Coronary artery (tissue), 2 donors: ENCODE measurements at places on chromosomes 3 and 15.

- DNase-seq: no peak
Measured at GRCh38 chr3:39990532-39990931, 181.1 kb downstream of the MYRIP start.

GRCh38 chr3:37510755-37511154 lies 336.4 kb upstream of the LRRFIP2 start:
- DNase-seq: no peak

DNA sequence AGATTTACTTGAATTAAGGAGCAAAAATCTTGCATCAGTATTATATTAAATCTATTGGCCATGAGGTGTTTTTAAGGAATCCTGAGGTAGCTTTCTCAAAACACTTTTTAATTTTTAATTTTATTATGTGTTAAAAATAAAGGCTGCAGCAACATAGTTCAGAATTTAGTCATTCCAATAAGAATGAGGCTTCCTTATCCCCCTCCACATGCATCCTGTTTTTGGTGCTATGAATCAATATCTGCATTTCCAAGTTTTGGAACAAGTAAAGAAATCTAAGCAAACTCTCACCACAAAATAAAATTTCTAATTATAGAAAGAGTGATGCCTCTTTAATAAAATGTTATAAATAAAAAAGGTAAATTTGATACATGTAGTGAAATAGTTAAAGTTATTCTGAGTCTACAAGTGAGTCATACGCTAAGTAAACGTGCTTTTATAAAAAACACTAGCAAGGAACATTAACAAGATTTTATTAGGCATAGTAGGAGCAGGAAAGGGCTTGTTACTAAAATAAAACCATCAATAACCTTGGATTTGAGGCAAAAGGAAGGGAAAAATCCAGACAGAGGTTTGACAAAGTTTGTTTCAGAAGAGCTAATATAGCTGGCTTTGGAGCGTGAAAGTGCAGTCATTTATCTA lies 1218.0 kb downstream of the NSUN3 start:
- DNase-seq: no peak

DNA sequence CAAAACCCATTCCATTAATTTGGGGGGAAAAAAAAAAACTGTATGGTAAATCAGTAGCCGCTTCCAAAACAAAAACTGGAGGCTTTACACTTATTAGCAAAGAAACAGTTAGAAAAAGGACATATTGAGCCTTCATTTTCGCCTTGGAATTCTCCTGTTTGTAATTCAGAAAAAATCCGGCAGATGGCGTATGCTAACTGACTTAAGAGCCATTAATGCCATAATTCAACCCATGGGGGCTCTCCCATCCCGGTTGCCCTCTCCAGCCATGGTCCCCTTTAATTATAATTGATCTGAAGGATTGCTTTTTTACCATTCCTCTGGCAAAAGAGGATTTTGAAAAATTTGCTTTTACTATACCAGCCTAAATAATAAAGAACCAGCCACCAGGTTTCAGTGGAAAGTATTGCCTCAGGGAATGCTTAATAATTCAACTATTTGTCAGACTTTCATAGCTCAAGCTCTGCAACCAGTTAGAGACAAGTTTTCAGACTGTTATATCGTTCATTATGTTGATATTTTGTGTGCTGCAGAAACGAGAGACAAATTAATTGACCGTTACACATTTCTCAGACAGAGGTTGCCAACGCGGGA lies 9.4 kb upstream of the RPL24 start:
- no peak for DNase-seq

GRCh38 chr3:126986001-126986400 lies 3.1 kb downstream of the PLXNA1 start:
- DNase-seq: no peak

DNA sequence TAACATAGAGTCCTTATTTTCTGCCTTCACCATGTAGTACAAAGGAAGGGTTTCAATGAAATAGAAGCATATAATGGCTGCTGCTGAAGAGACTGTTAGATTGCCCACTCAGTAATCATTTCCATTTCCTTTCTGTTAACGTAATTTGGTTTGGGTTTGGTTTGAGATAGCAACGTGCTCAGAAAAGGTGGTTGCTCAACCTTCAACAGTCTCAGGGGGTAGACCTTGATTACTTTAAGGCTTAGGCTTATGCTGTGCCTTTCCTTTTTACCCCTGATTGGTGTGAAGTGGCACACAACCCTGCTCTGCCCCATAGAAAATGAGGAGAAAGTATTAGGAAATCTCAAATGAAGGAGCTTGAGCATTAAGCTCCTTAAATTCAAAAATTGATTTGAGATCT lies 163.7 kb upstream of the TP63 start:
- no peak for DNase-seq

DNA sequence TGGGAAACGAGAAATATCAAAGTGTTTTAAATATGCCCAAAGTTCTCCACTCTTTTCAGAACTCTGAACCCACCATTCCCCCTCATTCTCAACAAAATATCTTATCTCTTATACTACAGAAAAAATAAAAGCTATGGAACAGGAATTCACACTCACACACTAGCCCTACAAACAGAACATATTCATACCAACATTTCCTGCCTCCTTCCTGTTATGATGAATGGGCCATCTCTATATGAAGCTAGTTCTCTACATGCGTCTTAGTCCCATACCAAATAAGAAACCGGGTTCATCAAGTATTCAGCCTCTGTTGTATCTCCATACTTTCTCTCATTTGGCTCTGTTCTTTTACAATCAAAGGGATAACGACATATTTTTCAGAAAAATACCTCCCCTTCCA lies 72.6 kb downstream of the PLSCR2 start:
- no peak for DNase-seq

- DNase-seq: no peak
Measured at GRCh38 chr15:28903555-28903954, 17.8 kb downstream of the APBA2 start.

DNA sequence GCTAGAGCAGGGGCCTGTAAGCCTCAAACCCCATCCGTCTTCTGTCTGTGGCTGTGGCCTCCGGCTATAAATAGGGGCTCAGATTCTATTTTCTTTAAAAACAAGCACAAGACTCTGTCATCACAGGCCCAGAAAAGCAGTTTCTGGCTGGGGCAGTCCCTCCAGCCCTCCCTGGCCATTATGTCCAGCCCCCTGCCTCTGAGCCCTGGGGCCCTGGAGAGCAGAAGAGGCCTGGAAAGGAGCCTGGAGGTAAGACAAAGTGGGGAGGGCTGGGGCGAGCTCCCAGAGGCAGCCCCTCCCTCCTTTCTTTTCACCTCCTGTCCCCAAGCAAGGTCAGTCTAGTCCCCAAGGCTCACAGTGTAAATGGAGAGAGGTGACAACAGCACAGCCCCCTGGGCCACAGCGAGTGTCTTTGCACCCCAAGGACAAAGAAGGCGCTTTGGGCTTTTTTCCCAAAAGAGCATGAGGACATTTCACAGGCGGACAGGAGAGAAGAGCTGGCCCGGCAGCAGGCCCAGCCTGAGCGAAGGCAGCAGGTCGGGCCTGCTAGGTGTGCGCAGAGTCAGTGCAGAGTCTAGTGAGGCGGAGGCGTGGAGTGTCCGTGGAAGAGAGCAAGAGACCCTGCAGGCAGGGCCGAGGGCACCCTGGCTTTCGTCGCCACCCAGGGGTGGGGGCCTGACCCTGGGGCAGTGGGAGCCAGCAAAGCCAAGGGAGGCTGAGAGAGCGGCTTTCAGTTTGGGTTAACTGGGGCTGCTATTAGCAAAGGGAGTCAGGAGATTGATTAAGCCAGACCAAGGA lies 188.3 kb downstream of the TBC1D2B start:
- no peak for DNase-seq

GRCh38 chr3:54538346-54538745 lies 389.5 kb downstream of the LRTM1 start:
- DNase-seq: no peak

GRCh38 chr3:51927061-51927977 lies 14.4 kb downstream of the RRP9 start:
- no peak for DNase-seq

DNA sequence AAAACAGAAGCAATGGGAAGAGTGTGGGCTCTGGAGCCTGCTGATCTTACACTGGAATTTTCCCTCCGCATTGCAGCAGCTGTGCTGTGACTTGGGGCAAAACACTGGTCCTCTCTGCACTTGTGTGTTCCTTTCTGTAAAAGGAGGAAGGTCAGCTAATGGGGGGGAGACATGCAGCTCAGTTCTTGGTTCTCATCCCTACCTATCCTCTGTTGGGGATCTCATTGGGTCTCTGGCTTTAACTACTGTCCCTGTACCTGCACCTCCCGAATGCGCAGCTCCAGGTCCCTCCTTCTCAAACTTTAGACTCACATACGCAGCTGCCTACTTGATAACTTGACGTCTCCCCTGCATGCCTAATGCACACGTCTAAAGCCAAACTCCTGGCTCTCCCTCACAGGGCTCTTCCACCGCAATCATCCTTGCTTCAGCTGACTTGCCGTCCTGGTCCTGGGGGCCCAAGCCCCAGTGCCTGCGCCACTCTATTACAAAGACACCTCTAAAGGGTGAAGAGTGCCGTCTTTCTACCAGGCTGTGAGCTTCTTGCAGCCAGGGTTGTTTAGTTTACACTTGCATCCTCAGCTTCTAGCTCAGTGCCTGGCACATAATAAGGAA lies 5.9 kb upstream of the TMEM44 start:
- DNase-seq: peak; percentile 55

- DNase-seq: no peak
Measured at GRCh38 chr3:62183087-62183486, 190.3 kb downstream of the FEZF2 start.

DNA sequence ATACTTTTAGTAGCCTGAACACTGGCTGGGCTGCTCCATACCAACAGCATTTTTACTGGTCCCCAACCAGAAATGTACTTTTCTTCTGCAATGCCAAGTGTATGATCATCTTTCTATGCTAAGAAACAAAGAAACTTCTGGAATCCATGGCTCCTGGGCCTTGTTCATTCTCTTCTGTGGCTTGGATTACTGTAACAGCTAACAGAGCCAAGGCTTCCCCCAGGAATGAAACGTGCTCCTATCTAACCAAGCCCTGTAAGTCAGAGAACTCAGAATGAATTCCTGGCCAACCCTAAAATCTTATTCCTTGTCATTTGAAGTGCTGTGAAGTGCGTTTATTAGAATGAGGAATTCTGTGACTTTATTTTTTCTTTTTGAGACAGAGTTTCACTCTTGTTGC lies 102.9 kb upstream of the RAD18 start:
- no peak for DNase-seq
